ENCODE measurements at places on chromosomes 2 and 18. TPM values are rescaled to one million over a fixed set of nuclear protein-coding genes. Genes with fewer than 3 reads are reported as not detected.

DNA sequence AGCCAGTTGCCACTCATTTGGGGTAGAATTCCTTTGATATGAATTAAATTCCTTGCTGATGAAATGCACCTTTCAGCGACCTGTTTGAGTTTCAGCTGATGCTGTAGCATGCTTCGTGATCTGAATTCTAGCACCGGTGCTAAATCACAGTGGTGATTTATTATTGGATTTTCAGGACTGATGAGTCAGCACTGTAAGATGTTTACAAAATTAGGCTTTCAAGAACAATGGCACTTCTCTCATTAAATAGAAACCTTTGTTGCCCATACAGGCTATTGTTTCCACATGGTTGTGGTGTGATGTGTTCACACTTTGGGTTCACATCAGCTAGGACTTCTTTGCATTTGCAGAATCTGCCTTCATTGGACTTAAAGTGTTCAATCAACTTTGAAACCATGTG, 687.7 kb downstream of the ARHGAP15 start:
- DNase-seq = no peak

GRCh38 chr2:23658466-23658942, 268.4 kb downstream of the ATAD2B start:
- DNase-seq = no peak

- DNase-seq = no peak
Measured at GRCh38 chr2:73856214-73856613, 27.5 kb downstream of the STAMBP start.

DNA sequence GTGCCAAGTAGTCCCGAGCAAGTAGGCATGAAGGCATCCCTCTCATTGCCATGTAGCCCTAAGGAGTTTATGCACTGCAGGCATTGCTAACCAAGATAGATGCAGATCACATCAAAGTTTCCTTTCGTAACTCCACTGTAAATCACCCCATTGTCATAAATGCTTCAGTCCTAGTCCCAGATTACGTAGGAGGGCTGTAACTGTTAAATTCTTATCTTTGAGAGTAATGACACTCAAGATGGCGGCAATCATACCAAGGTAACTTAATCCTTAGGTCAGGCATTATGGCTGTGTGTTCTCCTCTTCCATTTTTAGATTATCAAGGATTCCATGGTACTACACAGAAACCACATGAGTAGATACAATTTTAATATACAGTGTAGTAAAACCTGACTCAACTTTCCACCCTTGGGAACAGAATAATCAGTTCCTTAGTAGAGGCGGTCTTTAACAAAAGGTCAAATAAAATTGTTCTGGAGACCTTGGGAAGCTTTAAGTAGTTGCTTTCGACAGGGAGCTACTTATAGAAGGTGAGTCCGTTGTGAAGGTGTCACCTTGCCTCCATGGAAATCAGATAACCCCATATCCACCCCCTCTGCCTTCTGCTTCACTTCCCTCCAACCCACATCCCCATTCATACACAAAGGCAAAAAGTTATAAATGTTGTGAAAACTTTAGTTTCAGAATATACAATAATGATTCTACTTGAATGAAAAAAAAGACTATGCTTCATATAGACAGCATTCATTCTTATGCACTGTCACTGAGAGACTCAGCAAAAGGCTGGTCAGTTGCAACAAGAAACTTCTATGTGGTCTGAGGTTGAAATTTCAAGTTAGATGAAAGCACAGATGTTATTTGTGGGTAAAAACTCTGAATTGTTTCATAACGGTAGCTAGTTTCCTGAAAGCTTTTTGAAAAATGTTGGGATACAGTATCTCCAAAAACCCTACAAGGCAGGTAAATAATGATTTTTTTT, 64.8 kb upstream of the GALNT5 start:
- DNase-seq = no peak

DNA sequence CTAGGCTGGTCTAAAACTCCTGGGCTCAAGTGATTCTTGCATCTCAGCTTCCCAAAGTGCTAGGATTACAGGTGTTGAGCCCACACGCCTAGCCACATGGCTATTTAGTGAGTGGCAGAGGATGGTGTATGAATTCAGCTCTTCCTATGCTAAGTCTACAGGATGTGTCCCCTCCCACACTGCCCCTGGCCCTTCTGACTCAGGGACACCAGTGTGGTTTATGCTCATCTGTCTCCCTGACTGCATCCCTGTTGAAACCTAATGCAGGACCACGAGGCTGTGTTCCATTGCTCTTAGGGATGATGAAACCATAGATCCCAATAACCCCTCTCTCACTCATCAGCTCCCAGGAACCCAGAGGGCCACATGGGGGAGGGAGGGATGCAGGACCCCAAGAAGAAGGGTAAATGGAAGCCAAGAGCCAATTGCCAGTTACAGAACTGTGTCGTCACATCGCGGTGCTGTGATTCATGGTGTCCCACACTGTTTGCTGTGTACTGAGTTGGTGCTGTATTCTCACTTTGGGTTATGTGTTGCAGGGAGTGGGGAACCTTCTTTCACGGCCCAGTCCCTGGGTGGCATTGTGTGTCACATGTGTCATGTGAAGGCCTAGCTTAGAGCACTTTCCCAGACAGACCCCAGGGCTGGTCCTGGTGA, 102.9 kb upstream of the HAAO start:
- DNase-seq = no peak

GRCh38 chr2:95277246-95277906, 3.1 kb downstream of the PROM2 start:
- DNase-seq = no peak

The ARHGAP25 gene
- total RNA-seq = 12.4 TPM

DNA sequence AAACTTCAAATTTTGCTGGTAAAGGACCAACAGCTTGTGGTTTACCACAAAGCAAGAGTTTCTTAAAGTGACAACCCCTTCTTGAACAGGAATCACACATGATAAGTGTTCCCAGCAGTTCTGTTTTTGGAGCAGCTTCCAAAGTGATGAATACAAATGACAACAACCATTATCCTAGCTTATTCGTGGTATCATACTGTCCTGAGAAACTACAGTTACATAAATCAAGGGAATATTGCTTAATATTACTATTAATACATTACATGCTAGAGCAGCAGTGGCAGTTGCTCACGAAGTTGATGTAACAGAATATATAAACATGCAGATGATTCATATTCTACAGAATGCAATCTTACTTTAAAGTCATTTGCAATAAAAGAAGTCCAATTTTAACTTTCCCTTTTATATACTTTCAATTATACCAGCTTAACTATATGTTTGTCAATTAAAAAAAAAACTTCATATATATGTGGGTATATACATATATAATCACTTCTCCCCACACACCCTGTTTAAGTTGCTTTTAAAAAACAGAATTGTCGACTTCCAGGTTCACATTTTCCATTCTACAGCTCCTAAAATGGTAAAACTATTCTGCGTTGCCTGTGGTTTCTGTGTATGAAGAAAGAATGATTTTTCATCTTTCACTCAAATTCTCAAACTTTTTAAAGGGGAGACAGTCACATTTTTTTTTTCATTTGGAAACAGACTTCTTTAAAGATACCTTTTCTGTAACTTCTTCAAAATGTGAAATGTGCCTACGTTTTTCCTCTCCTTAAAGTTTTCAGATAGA, 713.6 kb downstream of the TDRD15 start:
- no peak for DNase-seq

The LRRC30 gene
- total RNA-seq = not detected

DNA sequence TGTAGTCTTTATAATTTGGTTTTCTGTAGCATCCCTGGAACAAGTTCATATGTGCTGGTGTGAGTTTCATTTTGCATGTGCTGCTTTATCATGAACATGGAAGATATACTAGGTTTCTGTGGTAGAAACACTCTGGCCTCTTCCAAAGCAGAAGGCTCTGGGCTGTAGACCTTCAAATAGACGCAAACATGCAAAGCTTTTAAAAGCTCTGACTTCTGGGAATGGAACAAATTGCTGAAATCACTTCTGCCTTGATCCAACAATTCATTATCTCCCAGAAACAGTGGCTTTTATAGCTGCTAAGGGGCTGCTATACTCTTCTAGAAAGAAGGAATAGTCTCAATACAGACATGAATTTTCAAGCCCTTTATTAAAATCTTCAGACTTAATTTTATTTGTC, 382.2 kb downstream of the LRP1B start:
- DNase-seq = no peak

The CENPA gene
- 1.0 TPM for total RNA-seq

DNA sequence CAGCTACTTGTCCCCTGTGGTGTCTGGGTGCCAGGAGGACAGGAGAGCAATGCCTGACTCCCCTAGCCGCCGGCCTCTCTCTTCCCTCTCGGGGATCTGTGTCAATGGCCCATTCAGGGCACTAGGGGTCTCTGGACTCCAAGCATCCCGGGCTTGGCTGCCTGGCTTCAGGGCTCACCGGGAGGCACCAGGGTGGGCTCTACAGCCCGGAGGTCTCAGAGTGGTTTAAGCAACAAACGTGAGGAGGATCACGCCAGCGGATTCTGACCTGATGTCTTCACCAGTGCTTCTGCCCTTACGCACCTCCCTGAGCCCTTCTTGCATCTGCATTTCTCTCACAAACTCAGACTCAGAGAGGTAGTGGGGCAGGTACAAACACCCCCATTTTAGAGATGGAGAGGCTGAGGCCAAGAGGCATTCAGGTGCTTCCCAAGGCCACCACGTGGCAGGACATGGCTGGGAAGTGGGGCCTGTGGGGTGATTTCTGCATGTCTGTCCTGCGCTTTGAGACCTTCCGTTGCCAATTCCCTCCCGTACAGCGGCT, 243.0 kb downstream of the CELF4 start:
- DNase-seq = no peak

DNA sequence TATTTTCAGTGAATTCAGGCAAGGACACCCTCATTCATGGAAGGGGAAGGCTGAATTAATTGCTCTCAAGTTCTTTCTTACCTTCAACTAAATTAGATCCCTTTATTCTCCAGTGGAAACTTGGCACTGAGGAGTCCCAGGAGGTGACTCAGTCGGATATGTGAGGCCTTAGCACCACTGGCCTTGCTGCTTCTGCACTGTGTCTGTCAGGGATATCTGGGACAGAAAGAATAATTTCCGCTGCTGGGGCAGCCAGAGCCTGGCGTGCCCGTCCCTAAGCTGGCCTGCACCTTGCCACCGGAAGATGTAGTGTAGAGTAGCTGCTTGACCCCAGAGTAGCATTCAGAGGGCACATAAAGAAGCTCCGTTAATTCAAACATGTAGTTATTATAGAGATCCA, 53.4 kb downstream of the LIMS1 start:
- peak; percentile 29 for DNase-seq

- DNase-seq = no peak
Measured at GRCh38 chr2:160590664-160591063, 97.1 kb upstream of the RBMS1 start.

DNA sequence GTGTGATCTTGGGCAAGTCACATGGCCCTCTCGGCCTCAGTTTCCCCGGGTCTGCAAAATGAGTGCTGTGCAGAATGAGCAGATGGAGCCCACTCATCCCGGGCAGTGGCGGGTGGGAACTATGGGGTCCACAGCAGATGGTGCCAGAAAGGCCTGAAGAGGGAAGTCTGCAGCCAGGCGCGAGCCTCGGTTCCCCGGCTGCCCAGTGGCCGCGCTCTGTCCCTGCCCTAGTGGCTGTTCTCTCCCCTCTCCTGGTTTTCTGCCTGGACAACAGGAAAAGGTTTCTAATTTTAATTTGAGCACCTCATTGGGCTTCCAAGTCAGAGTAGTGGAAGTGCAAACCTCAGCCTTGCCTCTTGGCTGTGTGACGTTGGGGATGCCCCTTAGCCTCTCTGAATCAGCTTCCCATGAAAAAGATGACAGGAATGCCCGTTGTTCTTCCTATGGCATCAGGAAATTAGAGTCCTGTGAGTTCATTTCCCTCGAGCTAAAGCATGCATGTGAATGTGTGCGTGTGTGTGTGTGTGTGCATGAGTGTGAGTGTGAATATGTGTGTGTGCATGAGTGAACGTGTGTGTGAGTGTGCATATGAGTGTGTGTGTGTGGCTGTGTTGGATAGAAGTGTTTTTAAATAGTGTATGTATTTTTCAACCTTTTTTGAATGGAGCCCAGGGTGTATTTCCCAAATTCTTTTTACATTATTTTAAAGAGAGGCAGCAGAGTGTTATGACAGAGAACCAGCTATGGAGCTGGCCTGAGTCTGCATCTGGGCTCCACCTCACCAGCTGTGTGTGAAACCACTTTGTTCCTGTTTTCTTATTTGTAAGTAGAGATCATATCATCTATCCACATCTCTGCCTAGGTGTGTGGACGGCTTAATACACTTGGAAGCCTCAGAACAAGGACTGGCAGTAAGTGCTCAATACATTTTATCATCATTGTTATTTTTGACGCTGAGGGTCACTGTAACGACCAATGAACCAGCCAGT, 41.3 kb downstream of the RRM2 start:
- DNase-seq = no peak

GRCh38 chr2:10775021-10775780, 37.4 kb downstream of the PDIA6 start:
- no peak for DNase-seq

The PRKCE gene
- total RNA-seq = 15.7 TPM
